ENCODE measurements at places on chromosomes 12 and 14.

DNA sequence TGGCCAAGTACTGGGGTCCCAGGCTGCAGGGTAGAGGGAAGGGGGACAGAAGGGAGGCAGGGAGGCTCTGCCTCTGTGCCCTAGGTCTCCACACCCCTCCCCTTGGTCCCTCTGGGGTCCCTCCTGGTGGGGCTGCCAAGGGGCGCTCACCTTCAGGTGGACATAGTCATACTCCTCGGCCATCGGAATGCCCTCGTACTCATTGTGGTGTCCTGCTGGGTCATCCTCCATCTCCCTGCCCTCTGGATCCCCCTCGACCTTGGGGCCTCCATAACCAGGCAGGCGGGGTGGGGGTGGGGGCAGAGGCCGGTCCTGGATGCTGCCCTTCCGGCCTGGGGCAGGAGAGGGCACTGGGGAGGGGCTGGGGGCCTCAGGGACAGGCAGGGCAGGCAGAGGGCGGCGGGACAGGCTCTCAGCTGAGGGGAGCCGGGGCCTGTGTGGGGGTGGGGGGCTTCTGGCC is 5.8 kb downstream of the EFS start:
- no peak for DNase-seq

- DNase-seq, result no peak
These were observed 17.7 kb upstream of the SFSWAP start for GRCh38 chr12:131693149-131693548.

GRCh38 chr12:94152292-94153078 is 4.1 kb downstream of the PLXNC1 start:
- no peak for DNase-seq

DNA sequence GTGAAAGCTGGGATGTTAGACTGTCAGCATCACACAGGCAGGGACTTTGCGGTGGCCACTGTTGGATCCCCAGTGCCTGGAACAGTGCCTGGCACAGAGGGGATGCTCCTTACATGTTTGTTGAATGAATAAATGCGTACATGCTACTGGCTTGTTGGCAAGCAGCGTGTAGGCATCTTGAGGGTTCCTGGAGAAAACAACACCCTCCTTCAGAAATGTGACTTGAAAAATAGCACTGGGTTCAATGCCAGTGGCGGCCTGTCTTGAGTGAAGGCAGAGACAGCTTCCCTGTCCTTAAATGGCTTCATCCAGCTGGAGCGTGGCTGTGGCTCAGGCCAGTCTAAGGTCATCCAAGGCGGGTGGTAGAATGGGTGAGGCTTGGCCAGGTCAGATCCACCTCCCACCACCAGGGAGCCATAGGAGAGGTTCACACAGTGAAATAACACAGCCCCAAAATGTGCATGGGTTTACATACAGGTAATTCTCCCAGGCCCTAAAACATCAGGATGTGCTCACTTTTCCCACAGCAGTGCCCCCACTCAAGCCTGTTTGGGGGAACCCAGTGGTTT is 171.4 kb downstream of the PHETA1 start:
- DNase-seq, result no peak

DNA sequence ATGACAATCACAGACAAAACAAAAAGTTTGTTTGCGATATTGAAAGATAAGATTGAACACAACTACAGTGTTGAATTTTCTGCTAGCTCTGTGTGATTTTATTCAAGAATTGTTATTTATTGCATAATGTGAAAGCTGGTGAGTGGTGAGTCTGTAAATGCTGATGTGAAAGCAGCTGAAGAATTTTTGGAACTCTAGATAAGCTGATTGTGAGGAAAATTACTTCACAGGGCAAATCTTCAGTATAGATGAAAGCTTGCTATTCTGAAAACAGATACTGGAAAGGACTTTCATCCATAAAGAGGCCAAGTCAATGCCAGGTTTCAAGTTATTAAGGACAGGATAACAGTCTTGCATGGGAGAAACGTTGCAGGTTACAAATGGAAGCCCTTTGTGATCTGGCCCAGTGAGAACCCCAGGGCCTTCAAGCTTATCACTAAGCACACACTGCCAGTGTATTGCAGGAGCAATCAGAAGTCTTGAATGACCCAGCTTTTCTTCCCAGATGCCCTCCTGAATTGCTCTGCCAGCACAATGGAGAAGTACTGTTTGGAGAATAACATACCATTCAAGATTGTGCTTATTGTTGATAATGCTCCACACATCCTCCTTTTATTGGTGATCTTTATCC is 153.7 kb downstream of the PCNX1 start:
- no peak for DNase-seq

- no peak for DNase-seq
These were observed 24.9 kb downstream of the RMST start for GRCh38 chr12:97487470-97487869.

GRCh38 chr12:68487721-68488309 is 122.9 kb upstream of the RAP1B start:
- DNase-seq, result no peak

- no peak for DNase-seq
These were observed 205.7 kb downstream of the DIO2 start for GRCh38 chr14:80005561-80005960.

GRCh38 chr12:13165617-13166041 is 30.9 kb upstream of the EMP1 start:
- DNase-seq, result peak; percentile 49

DNA sequence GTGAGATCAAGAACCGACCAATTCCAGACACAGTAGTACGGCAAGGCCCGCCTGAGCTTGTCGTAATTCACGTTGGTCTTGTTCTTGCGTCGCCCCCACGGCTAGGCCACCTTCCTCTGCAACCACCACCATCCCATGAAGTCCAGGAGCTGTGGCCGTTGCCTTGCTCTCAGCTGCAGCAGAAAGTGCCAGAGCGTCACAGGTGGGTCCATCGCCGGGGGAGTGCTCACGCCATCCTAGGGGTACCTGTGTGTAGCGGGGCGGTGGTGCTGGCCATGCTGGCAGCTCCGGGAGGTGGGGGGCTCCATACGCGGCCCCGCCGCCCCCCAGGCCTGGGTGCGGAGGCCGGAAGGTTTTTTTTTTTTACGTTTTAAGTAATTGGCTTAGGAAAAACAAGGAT is 23.1 kb downstream of the TMEM121 start:
- DNase-seq, result no peak

GRCh38 chr12:75275702-75276101 is 54.4 kb downstream of the CAPS2 start:
- no peak for DNase-seq

- no peak for DNase-seq
These were observed 75.3 kb upstream of the TMPO start for GRCh38 chr12:98439981-98440581.

GRCh38 chr12:18146363-18146762 is 56.4 kb upstream of the RERGL start:
- DNase-seq, result no peak

DNA sequence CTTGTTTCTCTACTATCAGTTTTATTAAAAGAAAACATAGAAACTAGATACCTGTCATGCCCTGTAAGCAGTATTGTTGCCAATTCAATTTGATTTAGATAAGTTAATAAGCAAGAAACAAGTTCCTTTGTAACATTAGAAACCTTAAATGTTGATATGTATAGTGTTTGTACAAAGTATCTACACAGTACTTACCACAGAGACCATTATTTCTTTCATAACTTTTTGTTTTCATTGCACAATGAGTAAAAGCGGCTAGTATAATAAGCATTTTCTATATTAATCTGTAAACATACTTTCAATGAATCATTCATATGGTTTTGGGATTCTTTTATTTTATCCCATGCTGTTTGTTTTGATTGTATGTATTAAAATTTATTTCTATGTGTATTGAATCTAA is 305.1 kb downstream of the TTC6 start:
- DNase-seq, result no peak

DNA sequence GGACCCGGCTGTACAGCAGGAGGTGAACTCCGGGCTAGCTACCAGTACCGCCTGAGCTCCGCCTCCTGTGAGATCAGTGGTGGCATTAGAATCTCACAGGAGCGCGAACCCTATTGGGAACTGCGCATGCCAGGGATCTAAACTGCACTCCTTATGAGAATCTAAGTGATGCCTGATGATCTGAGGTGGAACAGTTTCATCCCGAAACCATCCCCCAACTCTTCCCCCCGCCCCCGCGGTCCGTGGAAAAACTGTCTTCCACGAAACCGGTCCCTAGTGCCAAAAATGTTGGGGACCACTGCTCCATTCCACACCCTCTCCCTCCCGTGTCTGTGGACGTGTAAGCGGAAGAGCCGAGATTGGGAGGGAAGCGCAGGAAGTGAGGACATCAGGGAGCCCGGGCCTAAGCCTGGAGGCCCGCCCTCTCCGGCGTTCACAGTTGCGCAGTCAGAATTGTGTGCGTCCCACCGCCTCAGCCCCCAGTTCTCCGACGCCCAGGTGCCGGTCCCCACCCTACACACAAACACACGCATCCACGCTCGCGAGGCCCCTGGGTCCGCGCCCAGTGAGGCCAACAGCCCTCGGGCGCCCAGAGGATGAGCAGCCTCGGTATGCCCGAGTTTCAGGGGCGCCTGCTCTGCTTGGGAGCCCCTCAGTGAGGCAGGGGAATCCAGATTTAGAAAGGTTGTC is 1.8 kb upstream of the RNASE4 start:
- peak; percentile 83 for DNase-seq

DNA sequence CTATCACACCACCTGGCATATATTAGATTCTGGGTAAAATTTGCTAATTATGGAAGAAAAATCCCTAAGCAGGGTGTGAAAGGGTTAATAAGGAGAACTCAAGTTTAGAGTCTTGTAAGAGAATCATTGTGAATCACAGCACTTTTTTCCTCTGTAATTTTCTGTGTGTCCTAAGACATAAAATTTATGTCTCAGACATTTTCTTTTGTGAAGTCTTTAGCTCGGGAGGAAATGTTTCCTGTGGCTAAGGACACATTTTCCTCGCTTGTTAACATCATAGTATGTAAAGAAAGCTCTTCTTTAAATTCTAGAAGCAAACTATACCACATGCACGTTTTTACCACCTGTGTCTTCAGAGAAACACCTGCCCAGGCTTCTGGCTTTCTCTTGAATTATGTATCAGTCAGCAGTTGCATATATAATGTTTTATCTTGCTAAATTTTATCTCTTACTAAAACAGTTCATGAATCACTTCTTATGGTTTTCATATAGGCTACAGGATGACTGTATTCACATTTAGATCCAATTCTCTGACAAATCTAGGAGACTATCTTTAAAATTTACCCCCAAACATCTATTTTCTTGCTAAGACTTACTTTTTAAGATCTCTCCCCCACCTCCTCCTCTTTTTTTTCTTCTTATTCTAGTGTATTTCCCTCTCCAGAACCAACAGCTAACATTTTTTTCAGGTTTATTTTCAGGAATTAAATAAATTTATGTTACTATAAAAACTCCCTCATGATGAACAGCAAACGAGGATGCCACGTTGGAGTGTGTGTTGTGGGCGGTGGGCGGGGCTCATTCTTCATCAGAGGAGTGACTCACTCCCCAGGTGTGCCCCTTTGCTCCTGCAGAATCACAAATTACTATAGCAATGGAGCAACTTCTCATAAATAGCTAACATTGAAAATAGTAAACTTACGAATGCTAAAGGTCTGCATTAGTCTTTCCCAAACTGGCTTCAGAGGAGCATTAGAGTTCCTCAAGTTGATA is 11.6 kb upstream of the CSRP2 start:
- no peak for DNase-seq

GRCh38 chr12:29858270-29858786 is 74.6 kb upstream of the TMTC1 start:
- no peak for DNase-seq

- no peak for DNase-seq
These were observed 12.7 kb downstream of the TGFB3 start for GRCh38 chr14:75969126-75969525.

DNA sequence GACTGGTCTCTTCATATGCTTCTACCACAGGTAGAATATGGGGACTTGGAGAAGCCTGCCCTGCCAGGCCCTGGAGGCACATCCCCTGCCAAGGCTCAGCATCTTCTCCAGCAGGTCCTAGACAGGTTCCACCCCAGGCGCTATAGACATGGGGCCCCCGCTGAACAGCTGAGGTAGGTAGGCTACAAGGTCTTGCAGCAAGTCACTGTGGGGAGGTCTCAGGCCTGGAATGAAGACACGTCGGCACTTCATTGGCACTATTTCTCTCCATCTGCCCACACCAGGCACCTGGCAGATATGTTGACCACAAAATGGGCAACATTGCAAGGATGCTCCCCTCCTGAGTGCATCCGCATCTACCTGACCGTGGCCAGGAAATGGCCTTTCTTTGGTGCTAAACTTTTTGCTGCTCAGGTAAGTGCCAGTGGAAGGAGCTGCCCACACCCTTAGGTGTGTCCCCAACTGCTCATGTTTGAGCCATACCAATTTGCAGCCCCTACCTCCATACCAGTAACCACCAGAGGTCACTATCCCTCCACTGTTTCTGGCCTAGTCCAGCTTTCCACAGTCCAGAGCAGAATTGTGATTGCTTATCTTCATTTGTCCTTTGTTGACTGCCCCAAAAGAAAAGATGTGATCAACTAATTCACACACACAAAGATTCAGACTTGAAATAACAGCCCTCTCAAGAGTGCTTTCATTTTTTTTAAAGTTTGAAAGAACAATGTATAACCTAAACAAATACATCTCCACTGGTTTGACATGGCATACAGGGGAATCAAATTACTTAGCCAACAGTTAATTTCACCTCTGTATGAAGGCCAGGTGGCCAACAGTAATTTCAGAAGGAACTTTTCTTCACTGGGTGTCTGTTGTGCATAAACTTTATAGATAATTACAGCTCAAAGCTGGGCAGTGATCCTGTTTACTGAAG is 16.1 kb downstream of the PIGH start:
- peak; percentile 12 for DNase-seq

DNA sequence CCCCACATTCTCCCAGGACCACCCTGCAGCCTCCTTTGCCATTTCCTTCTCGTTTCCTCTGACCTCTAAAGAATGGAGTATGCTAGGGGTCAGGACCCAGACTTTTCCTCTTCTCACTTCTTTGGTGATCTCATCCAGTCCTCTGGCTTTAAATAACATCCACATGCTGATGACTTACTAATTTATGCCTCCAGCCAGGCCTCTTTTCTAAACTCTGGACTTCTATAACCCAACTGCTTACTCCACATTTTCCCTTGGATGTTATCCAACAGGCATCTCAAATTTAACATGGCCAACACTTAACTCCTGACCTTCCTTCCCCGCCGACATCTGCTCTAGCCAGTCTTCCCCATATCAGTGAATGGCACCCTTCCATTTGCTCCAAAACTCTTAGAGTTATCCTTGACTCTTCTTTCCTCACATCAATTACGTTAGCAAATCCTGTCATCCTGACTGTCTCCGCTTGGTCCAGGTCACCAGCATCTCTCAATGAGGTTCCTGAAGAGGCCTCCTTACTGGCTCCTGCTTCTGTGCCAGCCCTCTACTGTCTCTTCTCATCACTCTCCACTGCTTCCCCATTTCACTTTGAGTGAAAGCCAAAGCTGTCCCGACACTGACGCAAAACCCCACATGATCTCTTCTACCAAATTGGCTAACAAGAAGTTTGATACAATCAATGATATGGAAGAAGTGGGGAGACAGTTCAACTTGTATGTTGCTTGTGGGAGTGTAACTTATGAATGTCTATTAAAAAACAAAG is 42.7 kb downstream of the TMBIM6 start:
- no peak for DNase-seq

GRCh38 chr14:104801520-104802393 is 856 bp downstream of the ZBTB42 start:
- DNase-seq, result no peak

- DNase-seq, result no peak
These were observed 68.8 kb downstream of the CD163L1 start for GRCh38 chr12:7375145-7375543.

- DNase-seq, result no peak
These were observed 987.8 kb upstream of the USP15 start for GRCh38 chr12:61272441-61272840.

Measured in central memory CD4-positive, alpha-beta T cell (primary cell).